ENCODE measurements at places on chromosomes 11 and 22. TPM values are rescaled to one million over a fixed set of nuclear protein-coding genes. Genes with fewer than 3 reads are reported as not detected.

DNA sequence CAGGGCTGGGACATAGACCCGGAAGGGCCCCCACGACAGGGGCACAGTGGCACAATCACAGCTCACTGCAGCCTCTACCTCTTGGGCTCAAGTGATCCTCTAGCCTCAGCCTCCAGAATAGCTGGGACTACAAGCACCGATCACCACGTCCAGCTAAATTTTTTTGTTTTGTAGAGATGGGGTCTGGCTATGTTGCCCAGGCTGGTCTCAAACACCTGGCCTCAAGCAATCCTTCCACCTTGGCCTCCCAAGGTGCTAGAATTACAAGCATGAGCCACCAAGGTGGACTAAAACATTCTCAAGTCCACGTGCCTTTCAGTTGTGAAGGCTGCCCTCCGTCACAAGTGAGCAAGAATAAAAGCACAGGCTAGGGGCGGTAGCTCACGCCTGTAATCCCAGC lies 10.1 kb upstream of the COMT start:
- peak; percentile 15 for DNase-seq

- no peak for DNase-seq
Measured at GRCh38 chr11:79040348-79040747, 400.5 kb downstream of the TENM4 start.

DNA sequence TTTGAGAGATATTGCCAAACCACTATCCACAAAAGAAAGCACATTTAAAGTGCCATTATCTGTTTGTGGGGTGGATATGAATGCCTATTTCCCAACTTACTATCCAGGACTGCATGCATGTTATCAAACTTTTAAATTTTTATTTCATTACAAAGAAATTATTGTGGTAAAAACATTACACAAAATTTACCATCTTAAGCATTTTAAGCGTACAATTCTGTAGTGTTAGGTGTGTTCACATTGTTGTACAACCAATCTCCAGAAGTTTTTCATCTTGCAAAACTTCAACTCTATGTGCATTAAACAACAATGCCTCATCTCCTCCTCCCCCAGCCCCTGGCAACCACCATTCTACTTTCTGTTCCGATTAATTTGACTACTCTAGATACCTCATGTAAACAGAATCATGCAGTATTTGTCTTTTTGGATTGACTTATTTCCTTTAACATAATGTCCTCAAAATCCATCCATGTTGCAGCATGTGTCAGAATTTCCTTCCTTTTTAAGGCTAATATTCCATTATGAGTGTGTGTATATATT lies 17.6 kb upstream of the CD44 start:
- DNase-seq, result no peak

DNA sequence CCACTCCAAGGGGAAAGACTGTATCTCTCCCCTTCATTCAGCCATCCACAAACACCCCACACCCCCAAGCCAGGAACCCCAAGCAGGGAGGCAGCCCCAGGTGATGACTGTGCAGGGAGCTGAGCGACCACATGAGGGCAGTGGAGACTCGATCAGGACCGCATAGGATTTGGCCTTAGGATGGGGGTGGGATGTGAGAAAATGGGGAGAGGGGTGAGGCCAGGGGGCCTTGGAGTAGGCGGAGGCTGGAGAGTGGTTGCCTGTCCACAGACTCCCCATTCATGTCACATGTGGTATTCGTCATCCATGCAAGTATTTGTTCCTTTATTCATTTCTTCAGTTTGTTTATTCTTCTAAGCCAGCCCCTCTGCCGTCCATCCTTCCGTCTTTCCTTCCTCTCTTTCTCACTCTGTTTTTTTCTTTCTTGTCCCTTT lies 2.7 kb upstream of the RHOD start:
- DNase-seq, result no peak

DNA sequence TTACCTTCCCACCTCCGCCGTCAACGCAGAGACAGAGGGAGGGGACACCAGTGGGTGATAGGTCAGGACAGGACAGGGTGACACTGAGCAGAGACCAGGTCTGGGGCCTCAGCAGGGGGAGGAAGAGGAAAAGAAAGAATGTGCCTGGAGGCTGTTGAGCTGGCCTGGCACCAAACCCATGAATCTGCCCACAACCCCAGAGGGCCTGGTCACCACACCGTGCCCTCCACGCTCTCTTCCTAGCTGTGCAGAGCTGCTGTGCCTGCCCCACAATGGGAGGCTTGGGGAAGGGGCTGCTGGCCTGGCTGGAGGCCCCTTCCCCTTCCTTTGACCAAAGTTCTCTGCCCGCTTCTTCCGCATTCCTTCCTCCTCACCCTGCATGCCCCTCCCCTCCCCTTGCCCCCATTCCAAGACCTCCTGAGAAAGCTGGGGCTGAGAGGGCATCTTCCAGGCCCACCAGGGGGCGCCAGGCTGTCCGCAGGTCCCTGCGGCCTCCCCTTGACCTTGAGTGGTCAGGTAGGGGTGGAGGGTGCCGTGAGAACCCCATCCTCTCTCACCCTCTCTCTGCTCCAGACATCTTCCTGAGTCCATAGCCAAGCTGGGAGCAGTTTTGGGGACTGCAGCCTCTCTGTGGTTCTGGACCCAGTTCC lies 11.0 kb upstream of the CACNA1I start:
- DNase-seq, result no peak

GRCh38 chr22:26707090-26707489 lies 49.7 kb downstream of the MIAT start:
- DNase-seq, result no peak

GRCh38 chr11:32348502-32348901 lies 86.8 kb downstream of the WT1 start:
- DNase-seq, result no peak

DNA sequence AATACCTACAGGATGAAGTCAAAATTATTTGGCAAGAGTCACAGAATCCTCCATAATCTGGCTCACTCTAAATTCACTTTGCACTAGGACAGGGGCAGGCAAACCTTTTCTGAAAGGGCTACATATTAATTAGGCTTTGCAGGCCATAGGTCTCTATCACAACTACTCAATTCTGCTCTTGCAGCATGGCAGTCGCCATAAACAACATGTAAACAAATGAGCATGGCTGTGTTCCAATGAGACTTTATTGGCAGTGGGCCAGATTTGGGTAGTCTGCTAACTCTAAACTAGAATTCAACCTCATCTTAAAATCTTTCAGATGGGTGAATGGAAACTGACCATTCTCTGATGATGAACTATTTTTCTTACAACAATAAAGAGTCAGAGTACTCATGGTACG lies 5.8 kb downstream of the THRSP start:
- no peak for DNase-seq

GRCh38 chr11:16632295-16633200 lies 105.9 kb upstream of the C11orf58 start:
- no peak for DNase-seq

DNA sequence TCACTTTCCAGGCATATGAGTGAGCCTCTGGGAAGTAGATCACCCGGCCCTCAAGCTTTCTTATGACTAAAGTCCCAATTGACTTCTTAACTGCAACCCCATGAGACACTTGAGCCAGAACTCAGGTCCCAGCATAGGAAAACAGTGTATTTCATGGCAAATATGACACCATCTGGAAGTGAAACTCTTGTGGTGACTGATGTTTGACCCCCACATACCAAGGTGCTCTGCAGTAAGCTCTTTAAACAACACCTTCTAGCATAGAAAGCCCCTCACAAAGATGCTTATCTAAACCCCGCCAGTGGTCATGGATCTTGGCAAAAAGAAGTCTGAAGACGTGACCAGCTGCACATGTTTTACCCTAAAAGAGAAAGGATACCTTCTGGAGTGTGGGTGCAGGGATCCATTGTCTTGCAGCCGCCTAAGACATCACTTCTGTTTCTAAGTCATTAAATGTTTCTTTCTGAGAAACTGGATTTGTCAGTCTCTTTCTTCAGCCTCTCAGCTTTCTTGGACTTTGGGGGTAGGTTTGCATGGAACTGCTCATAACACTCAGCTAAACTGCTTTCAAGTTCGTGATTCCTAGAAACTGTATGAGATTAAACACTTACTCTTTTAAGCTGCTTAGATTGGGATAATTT lies 7.4 kb upstream of the PELI3 start:
- no peak for DNase-seq

GRCh38 chr22:22395245-22395644 lies 113.3 kb downstream of the ZNF280B start:
- no peak for DNase-seq

DNA sequence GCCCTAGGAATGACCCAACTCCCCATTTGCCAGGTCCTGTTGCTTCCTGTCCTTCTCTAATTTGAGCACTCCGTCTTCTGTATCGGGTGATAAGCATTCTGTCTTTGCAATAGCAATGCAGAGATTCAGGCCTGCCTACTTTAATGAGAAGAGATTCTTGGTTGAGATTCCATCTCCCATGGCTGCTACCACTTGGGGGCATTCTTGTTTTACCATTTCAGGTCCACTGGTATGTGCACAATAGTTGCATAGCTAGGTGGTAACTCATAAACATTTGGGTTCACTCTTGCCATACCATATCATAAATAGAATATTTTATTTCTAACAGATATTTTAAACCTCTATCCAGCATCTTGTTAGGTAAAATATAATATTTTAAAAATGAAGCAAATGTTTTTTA lies 34.4 kb upstream of the CALCB start:
- no peak for DNase-seq

DNA sequence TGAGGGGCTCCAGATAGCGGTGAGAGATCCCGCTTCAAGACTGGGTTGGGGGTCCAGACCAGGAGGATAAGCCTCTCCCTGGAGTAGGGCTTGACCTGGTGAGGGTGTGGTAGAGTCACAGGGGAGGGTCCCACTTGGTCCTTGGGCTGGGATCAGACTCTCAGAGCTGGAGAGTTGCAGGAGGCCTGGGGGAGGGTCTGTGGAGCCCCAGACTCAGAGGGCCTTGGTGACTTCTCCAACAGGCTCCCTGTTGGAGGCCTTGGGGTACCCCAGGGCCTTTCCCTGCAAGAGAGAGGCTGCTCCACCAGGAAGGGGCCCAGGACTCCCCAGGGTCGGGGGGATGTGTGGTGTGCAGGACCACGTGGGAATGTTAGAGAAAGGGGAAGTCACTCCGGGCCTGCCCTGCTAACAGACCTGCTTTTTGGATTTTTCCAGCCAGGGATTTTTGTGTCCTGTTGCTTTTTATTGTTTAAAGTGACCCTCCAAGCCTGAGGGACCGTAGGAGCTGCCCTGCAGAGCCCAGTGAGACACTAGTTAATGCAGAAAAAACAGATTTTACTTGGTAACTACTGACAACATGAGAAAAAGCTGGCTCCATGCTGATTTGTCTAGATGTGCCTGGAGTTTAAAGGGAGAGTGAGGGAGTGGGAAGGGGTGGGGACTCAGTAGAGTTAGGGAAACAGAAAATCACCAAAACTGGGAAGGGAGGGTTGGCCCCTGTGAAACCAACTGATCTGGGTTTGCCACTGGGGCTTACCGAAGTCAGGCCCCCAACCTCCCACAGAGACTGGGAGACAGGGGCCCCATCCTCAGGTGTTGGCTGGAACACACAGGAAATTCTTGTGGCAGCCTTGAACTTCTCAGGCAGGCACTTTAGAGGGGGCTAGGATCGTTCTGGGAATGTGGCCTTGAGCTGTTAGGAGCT lies 801 bp upstream of the TXNRD2 start:
- peak; percentile 69 for DNase-seq

DNA sequence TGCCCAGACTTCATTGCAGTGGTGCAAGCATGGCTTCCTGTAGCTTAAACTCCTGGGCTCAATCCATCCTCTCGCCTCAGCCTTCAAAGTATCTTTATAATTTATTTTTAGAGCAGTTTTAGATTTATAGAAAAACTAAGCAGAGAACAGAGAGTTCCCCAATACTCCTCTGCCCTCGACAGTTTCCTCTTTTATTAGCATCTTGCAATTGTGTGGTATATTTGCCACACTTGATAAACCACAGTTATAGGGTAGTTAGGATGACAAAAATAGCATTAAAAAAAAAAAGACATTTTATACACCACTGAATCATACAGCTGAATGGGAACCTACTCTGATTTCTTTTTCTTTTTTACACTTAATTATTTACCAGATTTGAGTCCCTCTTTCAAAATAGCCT lies 31.2 kb downstream of the MS4A2 start:
- DNase-seq, result no peak

The PIWIL4 gene
- 7.5 TPM for polyA plus RNA-seq

The ANO9 gene
- 7.1 TPM for polyA plus RNA-seq

The CARNS1 gene
- polyA plus RNA-seq, result 3.0 TPM

The GP1BB gene
- polyA plus RNA-seq, result 5.4 TPM

The TXN2 gene
- 105 TPM for polyA plus RNA-seq

The ME3 gene
- polyA plus RNA-seq, result 30.6 TPM

The OR5T3 gene
- polyA plus RNA-seq, result not detected

The PDXP gene
- 13.3 TPM for polyA plus RNA-seq

Data from left lung (tissue), 14 donors.